ENCODE measurements at places on chromosomes 6 and 20. TPM values are rescaled to one million over a fixed set of nuclear protein-coding genes. Genes with fewer than 3 reads are reported as not detected.

TRERF1 gene
- total RNA-seq = 4.2 TPM

C6orf141 gene
- 36.8 TPM for total RNA-seq

COQ3 gene
- 8.3 TPM for total RNA-seq

DNA sequence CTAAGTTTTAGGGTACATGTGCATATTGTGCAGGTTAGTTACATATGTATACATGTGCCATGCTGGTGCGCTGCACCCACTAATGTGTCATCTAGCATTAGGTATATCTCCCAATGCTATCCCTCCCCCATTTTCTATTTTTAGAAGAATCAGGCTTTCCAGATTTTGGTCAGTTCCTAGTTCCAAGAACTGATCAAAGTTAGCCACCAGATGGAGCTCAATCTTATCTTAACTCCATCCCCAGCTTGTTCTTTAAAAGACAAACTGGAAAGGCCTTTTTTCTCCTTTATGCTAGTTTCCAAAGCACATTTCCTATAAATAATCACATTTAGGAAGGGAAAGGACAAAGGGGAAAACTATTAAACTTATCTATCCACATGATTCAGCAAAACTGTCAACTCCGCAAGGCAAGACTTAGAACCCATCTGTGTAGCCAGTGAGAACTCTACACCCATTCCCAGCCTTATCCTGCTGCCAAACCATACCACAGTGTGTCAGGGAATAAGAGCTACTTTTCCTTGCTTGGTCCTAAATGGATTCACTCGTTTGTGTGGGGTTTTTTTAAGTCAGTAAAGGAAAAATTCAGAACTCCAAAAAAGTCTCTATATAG, 22.8 kb upstream of the KHDC1 start:
- peak; percentile 46 for DNase-seq
